ENCODE measurements at places on chromosomes 5 and 9.

DNA sequence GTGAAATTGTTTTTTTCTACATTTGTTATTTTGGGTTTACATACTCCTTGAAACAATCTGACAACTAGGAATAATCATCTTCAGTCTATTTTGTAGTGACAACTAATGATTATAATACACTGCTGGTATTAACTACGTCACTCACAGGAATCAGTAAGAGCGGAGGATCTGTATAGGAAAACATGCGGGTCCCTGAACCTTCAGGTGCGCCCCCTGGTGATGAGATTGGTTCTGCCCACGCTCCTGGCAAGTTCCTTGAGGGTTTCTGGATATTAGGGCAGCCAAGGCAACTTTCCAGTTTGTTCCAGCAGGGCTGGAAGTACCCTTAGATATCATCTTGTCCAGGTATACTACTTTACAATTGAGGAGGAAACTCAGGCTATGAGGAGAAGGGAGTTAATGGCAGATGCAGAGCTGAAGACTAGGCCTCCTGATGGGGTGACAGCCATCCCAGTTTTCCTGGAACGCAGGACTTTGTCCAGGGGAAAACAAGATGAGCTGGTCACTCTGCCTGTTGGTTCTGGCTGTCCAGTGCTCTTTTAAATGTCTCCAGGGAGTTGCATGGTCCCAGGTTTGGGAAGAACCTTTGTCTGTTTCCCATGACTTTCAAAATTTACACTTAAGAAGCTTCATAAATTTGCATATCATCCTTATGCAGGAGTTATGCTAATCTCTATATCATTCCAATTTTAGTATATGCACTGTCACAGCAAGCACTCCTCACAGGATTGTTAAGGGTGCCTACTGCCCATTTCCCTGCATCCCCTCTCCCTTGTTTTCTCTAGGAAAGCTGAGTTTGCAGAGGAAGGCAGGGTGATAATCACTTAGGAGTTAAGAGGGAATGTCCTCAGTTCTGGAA, 14.9 kb upstream of the WNT8A start:
- DNase-seq, result peak; percentile 59

- DNase-seq, result no peak
These were observed 2.0 kb downstream of the MATR3 start for GRCh38 chr5:139295346-139296057.

- DNase-seq, result peak; percentile 0
These were observed 8.4 kb upstream of the RUSC2 start for GRCh38 chr9:35481347-35481975.

DNA sequence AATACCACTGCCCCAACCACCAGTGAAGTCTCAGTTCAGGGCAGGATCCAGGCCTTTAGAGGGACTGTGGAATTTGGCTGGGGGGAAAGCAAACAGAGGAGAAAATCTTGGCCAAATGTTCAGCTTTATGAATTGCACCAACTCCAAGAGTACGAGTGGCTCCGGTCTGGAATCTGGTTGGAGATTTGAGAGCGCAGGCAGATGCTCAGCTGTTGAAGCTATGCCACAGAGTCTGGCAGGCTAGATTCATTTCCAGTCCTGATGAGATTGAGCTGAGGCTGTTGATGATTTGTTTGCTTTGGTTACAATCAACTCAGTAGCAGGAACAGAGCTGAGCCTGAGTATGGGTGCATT, 9.1 kb upstream of the HSPB3 start:
- no peak for DNase-seq

- DNase-seq, result no peak
These were observed 208.7 kb upstream of the RAI14 start for GRCh38 chr5:34447424-34447823.

GRCh38 chr9:73683862-73684591, 532.4 kb downstream of the ANXA1 start:
- peak; percentile 6 for DNase-seq

DNA sequence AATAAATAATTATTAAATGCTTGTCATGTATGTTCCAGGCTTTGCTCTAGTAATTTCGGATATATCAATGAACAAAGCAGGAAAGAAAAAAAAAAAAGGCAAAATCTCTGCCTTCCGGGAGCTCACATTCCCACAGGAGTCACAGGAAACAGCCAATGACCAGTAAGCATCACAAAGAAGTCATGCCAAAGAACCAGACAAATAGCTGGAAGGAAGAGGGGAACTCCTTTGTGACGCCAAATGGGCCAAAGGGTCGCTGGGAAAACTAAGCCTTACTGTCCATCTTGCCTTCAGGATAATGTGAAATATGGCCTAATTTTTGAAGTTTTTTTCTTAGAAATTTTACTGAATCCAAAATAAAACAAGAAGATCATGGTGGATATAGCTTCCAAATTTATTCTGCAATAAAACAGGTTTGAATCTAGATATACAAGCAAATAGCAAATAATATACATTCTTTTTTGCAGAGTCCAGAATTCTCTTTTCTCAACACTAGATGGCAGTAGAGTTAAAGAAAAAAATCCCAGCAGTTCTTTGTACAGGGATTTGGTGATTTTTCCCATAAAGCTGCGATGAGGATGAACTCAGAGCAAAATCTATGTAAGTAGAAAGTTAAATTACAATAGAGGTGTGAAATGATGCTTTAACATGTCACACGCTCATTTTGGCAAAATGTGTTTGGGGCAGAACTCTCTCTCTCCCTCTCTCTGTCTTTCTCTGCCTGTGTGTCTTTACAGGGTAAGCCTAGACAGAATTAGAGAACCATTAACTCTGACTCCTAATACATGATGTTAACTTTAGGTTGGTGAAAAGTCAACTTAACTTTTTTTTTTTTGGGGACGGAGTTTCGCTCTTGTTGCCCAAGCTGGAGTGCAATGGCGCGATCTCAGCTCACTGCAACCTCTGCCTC, 60.0 kb upstream of the TUT7 start:
- peak; percentile 19 for DNase-seq

DNA sequence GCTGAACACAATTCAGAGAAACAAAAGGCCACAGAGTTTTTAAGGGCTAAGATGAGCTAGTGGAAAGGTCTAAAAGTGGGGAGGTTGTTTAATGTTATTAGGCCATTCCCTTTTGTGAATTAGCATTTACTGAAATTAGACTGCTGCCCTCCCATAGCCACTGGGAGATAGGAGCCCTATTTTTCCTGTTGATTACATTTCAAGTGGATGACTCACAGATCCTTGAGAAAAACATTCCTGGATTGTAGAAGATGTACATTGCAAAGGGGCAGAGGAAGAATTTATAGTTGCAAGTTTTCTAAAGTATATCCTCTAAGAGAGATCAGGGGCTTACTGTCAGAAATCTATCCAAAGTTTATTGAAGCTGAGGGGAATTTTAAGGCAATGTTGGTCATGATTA, 367.1 kb upstream of the IZUMO3 start:
- no peak for DNase-seq

- peak; percentile 76 for DNase-seq
These were observed 46.7 kb downstream of the GARNL3 start for GRCh38 chr9:127311239-127311741.

GRCh38 chr5:143355710-143356109, 47.8 kb downstream of the NR3C1 start:
- DNase-seq, result peak; percentile 80

DNA sequence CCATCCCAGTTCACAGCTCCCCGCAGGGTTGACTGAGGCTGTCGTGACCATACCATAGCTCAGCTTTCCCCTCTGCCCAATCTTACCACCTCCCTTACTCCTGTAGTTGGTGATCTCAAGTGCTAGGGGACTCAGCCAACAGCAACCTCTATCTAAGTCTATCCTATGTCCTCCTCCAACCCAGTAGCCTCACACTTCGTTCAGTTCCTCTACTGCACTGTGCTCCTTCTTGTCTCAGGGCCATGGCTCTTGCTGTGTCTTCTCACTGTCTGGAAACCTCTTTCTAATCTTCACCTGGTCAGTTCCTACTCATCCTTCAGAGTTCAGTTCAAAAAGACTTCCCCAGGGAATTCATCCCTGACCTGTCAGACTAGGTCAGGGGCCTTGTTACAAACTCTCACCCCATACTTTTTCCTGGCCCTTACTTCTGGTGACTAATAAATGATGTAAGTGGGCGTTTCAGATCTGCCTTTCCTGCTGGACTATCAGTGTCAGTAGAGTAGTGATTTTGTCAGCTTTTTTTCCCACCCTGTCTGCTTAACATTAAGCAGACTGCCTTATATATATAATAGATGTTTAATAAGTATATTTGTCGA, 53.6 kb upstream of the NR3C1 start:
- DNase-seq, result no peak

DNA sequence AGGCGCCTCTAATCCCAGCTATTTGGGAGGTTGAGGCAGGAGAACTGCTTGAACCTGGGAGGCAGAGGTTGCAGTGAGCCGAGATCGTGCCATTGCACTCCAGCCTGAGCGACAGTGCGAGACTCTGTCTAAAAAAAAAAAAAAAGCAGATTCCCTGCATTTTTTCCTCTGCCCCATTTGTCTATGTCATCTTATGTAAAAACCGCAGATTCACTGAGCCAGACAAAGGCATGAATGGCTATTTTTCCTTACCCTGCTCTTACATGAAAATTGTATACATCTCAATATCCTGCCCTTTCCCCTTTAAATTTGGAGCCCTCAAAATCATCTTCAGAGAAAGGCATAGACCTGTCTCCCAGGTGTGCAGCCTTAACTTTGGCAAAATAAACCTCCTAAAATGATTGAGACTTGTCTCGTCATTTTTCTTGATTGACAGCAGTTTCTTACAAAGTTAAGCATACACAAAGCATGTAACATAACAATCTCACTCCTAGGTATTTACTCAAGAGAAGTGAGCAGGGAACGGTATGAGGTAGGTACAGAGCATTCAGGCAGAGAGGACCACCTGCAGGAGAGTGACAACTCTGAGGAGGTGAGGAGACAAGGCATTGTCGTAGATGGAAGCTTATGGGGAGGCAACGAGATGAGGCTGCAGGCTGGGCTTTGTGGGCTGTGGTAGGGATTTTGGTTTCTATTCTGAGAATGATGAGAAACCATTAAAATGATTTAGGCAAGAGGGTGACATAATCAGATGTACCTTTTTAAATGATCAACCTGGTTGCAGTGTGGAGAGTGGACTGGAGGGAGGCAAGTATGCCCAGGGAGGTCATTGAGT, 65.7 kb upstream of the IL6ST start:
- DNase-seq, result no peak

DNA sequence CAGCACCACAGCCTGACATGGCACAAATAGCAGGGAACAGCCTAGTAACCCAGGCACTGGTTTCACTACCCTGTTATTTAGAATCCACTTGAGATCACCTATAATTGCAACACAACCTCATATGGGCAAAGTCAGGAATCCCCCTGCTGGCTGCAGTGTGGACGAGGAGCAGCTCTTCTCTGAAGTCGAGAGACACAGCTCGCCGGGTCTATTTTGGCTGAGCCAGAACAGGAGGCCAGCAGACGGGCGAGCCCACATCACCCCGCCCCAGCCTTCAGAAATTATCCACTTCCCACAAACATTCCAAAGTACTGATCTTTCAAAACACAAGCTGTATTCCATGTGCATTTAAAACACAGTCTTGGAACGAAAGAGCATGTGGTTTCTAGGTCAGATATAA, 179.0 kb downstream of the ROR2 start:
- no peak for DNase-seq

DNA sequence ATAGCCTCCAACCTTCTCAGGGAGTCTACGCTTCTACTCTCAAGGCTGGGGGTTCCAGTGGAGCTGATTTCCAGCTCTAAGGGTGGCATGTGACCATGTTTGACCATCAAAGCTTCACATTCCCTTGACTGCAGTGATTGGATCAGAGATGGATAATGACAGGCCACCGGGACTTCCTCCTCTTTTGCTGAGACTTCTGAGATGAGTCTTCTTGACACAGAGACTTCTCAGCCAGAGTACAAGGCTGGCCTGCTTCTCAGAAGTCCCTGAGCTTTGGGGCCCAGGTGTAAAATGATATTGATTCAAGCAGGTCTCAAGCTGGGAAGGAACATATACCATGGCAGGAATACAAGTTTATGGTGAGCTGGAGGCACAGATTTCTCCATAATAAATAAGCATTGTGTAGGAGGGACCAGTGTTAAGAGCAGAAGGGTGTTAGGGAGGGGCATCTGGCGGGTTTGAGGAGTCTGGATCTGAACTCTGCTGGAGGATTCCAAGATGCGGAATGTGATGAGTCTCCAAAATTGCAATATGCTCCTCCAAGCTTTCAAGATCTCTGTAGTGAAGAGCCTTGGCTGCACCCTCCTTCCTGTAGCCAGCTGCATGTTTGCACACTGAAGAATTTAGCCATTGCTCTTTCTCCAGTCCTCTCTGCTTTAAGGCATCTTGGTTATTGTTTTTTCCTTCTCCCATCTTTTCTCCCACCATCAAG, 41.7 kb upstream of the HSD17B4 start:
- DNase-seq, result no peak

- DNase-seq, result no peak
These were observed 143.4 kb downstream of the FGF18 start for GRCh38 chr5:171562822-171563221.

GRCh38 chr5:137731176-137731575, 4.7 kb downstream of the KLHL3 start:
- DNase-seq, result no peak

DNA sequence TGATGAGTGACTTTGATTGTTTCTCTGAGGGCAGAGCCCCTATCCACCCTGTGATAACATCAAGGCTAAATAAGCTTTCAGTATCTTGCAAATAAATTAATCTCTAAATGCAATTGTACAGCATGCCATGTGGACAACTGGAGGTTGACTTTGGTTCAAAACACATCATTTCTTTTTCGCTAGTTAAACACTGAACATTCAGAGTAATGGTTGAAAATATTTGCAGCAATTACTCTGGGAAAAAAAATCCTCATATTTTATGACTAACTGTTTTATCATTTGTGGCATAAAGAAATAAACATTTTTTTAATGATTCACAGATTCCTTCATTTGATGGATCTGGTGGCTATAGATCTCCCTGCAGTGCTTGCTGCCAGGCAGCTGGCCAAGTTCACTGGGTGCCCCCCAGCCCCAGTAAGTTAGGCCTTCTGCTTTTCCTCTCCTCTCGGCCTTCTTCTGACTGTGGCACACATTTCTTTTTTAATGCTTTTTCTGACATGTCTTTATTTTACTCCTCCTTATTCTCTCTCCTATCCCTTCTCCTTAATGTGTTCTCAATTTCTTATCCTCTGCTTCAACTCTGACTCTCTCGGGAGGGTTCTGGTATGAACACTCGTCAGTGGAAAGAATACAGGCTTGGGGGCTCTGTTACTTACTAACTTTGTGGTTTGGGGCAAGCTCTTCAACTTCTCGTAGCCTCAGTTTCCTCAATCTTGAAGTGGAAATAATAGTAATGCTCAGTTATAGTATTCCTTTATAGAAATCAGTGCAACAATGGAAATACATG, 69.6 kb downstream of the ADAMTSL1 start:
- DNase-seq, result no peak

- DNase-seq, result no peak
These were observed 40.8 kb downstream of the ZFR start for GRCh38 chr5:32403760-32404159.

- no peak for DNase-seq
These were observed 86.5 kb upstream of the PRLR start for GRCh38 chr5:35316611-35317274.

DNA sequence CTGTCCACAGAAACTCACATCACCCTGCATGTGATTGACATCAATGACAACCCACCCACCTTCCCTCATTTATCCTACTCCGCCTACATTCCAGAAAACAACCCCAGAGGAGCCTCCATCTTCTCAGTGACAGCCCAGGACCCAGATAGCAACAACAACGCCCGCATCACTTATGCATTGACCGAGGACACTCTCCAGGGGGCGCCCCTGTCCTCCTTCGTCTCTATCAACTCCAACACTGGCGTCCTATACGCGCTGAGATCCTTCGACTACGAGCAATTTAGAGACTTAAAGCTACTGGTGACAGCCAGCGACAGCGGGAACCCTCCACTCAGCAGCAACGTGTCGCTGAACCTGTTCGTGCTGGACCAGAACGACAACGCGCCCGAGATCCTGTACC, 1.7 kb downstream of the PCDHGA3 start:
- DNase-seq, result no peak

Data from NCI-H510A treated with DMSO at 0.1 percent for 48 hours (cell line).